Memory B cell (primary cell): ENCODE measurements at places on chromosomes 16 and 17.

GRCh38 chr17:13346592-13346991 is 255.1 kb downstream of the HS3ST3A1 start:
- DNase-seq, result no peak
- H3K36me3 ChIP-seq, result no peaks in the 10 kb centered on the region
- no peak overlapping the region for H3K4me3 ChIP-seq
- no peaks in the 10 kb centered on the region for H3K4me1 ChIP-seq
- H3K27me3 ChIP-seq, result no peaks in the 10 kb centered on the region
- no peak overlapping the region for H3K27ac ChIP-seq

DNA sequence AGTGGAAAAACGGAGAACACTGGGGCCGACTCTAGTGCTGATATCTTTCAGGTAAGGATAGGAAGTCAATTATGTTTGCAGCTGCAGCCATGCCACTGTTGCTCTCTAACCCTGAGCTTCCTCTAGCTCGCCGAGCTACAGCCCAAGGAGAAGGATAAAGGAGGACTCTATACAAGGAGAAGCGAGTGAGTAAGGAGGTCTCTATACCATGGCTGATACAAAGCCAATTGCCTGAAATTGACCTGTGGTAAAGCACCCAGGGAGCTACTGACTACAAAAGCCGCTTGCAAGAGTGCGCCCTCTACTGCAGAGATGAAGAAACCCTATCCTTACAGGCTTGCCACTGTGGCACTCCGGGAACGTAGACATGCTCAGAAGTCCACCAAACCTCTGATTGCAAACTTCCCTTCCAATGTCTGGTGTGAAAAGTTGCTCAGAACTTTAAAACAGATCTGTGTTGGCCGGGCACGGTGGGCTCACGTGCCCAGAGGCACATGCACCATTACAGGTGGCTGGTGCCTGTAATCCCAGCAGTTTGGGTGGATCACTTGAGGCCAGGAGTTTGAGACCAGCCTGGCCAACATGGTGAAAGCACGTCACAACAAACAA is 10.8 kb upstream of the SLC46A1 start:
- H3K27me3 ChIP-seq, result peaks cover 3% of the 10 kb centered on the region
- no peak overlapping the region for H3K4me3 ChIP-seq
- peaks cover 6% of the 10 kb centered on the region for H3K4me1 ChIP-seq

GRCh38 chr17:16353317-16354174 is at the start of gene CENPV:
CENPV (minus strand) TSS chr17:16353469; CDS start chr17:16353436, 33 bp downstream.
- H3K27me3 ChIP-seq, result no peaks in the 10 kb centered on the region
- peak within 1 kb of the TSS; percentile 85 for H3K27ac ChIP-seq
- peaks cover 2% of the 10 kb centered on the region for H3K36me3 ChIP-seq
- H3K4me1 ChIP-seq, result peaks cover 10% of the 10 kb centered on the region
- DNase-seq, result peak; percentile 66
- H3K4me3 ChIP-seq, result peak within 1 kb of the TSS; percentile 89

- H3K27me3 ChIP-seq, result peaks cover 1% of the 10 kb centered on the region
- no peak for DNase-seq
- H3K4me1 ChIP-seq, result no peaks in the 10 kb centered on the region
- no peak overlapping the region for H3K4me3 ChIP-seq
- no peak overlapping the region for H3K27ac ChIP-seq
- H3K36me3 ChIP-seq, result no peaks in the 10 kb centered on the region
Observed at GRCh38 chr17:41793784-41794539, 7.5 kb upstream of the JUP start.

- peaks cover 20% of the 10 kb centered on the region for H3K36me3 ChIP-seq
- H3K4me3 ChIP-seq, result no peak overlapping the region
- H3K27me3 ChIP-seq, result no peaks in the 10 kb centered on the region
- no peak for DNase-seq
- H3K4me1 ChIP-seq, result peaks cover 5% of the 10 kb centered on the region
- no peak overlapping the region for H3K27ac ChIP-seq
Observed at GRCh38 chr16:57255686-57256415, 10.8 kb downstream of the ARL2BP start.

DNA sequence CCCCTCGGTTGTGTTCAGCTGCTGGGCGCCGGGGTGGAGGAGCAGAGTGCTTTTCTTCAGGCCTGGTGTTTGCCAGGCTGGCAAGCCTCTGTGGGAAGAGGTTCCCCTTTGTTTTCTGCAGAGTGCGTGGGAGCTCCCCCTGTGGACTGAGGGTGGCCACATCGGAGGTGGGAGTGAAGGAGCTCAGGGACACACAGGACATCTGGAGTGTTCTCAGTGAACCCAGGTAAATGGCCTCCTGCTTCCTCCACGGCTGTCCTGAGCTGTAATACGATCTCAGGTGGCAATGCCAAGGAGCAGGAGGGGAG is 39.2 kb upstream of the IRF8 start:
- H3K27ac ChIP-seq, result no peak overlapping the region
- no peaks in the 10 kb centered on the region for H3K36me3 ChIP-seq

GRCh38 chr17:35521150-35521549 is 16.3 kb downstream of the SLFN12L start:
- no peak for DNase-seq
- peaks cover 2% of the 10 kb centered on the region for H3K36me3 ChIP-seq
- no peak overlapping the region for H3K27ac ChIP-seq
- no peak overlapping the region for H3K4me3 ChIP-seq
- H3K4me1 ChIP-seq, result no peaks in the 10 kb centered on the region
- peaks cover 15% of the 10 kb centered on the region for H3K27me3 ChIP-seq

- no peaks in the 10 kb centered on the region for H3K27me3 ChIP-seq
- peaks cover 18% of the 10 kb centered on the region for H3K4me1 ChIP-seq
- H3K27ac ChIP-seq, result peak overlapping the region; percentile 55
- H3K36me3 ChIP-seq, result peaks cover 45% of the 10 kb centered on the region
- H3K4me3 ChIP-seq, result no peak overlapping the region
Observed at GRCh38 chr17:5563456-5563855, 20.9 kb downstream of the NLRP1 start.

GRCh38 chr16:16863672-16864071 is 484.7 kb downstream of the NPIPA7 start:
- no peak overlapping the region for H3K27ac ChIP-seq
- peaks cover 12% of the 10 kb centered on the region for H3K27me3 ChIP-seq
- no peaks in the 10 kb centered on the region for H3K36me3 ChIP-seq

- peaks cover 16% of the 10 kb centered on the region for H3K27me3 ChIP-seq
- DNase-seq, result no peak
- no peak within 1 kb of the TSS for H3K27ac ChIP-seq
- H3K4me3 ChIP-seq, result peak within 1 kb of the TSS; percentile 87
- peaks cover 10% of the 10 kb centered on the region for H3K4me1 ChIP-seq
- peaks cover 2% of the 10 kb centered on the region for H3K36me3 ChIP-seq
Observed at GRCh38 chr17:2025220-2025621, at the start of gene RTN4RL1. RTN4RL1 (minus strand) TSS chr17:2025334; CDS start chr17:2024865, 469 bp downstream.

GRCh38 chr16:80468029-80468428 is 72.8 kb upstream of the DYNLRB2 start:
- no peak for DNase-seq
- peaks cover 21% of the 10 kb centered on the region for H3K27me3 ChIP-seq
- H3K4me1 ChIP-seq, result peaks cover 7% of the 10 kb centered on the region
- H3K4me3 ChIP-seq, result no peak overlapping the region
- H3K27ac ChIP-seq, result no peak overlapping the region
- no peaks in the 10 kb centered on the region for H3K36me3 ChIP-seq

DNA sequence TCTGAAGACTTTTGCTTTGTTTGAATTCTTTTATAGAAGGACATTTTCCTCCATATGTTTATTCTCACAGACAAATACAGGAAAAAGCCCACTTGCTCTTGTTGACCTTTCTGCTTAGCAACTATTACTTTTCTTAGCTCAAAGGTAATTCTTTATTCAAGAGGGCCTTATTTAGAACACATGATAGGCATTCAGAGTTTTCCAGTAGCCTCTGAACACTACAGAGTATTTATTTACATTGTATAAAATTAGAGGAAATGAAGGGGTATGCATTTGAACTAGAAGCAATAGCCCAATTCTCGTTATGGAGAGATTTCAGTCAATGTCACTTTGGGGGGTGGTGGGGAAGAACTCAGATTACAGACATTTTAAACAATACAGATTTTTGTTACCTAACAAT is 581.7 kb downstream of the KCNJ2 start:
- H3K27ac ChIP-seq, result no peak overlapping the region
- no peaks in the 10 kb centered on the region for H3K4me1 ChIP-seq
- H3K27me3 ChIP-seq, result no peaks in the 10 kb centered on the region
- H3K4me3 ChIP-seq, result no peak overlapping the region

GRCh38 chr17:78999056-78999768 is 10.4 kb downstream of the CANT1 start:
- peaks cover 25% of the 10 kb centered on the region for H3K36me3 ChIP-seq
- no peak for DNase-seq
- no peak overlapping the region for H3K4me3 ChIP-seq
- peaks cover 16% of the 10 kb centered on the region for H3K4me1 ChIP-seq
- no peak overlapping the region for H3K27ac ChIP-seq
- H3K27me3 ChIP-seq, result no peaks in the 10 kb centered on the region

DNA sequence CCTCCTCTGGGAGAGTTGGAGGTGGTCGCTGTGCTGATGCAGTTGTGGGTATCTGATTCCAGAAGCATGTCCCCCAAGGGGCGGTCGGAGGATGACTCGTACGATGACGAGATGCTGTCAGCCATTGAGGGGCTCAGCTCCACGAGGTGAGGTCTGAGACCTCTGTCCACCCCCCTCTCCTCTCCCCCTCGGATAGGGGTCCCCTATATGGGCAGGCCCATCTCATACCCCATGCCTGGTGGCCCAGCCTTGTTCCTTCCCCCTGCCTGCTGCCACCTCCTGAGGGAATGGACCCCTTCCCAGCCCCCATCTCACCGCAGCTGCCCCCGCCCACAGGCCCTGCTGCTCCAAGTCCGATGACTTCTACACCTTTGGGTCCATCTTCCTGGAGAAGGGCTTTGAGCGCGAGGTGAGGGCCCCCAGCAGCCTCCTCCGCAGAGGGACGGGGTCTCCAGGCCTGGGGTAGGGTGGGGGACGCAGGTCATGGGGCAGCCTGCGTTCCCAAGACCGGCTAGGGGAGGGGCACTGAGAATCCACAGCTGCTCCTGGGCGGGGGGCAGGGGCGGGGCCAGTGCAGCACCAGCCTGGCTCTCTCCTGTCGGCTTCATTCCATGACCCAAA is 39.2 kb downstream of the ADCY7 start:
- DNase-seq, result no peak
- H3K4me3 ChIP-seq, result no peak overlapping the region
- H3K4me1 ChIP-seq, result no peaks in the 10 kb centered on the region
- no peak overlapping the region for H3K27ac ChIP-seq

GRCh38 chr16:15880434-15881308 is 7.7 kb downstream of the CEP20 start:
- no peak overlapping the region for H3K27ac ChIP-seq
- no peak for DNase-seq
- no peaks in the 10 kb centered on the region for H3K27me3 ChIP-seq
- H3K4me1 ChIP-seq, result peaks cover 5% of the 10 kb centered on the region
- peaks cover 10% of the 10 kb centered on the region for H3K36me3 ChIP-seq

GRCh38 chr17:7136266-7136877 is 21.8 kb upstream of the ASGR2 start:
- peak; percentile 72 for DNase-seq
- H3K27ac ChIP-seq, result no peak overlapping the region

- H3K36me3 ChIP-seq, result peaks cover 10% of the 10 kb centered on the region
- H3K27me3 ChIP-seq, result no peaks in the 10 kb centered on the region
- DNase-seq, result no peak
- no peak overlapping the region for H3K27ac ChIP-seq
- H3K4me1 ChIP-seq, result peaks cover 24% of the 10 kb centered on the region
Observed at GRCh38 chr17:73533127-73533526, 111.1 kb downstream of the SDK2 start.

DNA sequence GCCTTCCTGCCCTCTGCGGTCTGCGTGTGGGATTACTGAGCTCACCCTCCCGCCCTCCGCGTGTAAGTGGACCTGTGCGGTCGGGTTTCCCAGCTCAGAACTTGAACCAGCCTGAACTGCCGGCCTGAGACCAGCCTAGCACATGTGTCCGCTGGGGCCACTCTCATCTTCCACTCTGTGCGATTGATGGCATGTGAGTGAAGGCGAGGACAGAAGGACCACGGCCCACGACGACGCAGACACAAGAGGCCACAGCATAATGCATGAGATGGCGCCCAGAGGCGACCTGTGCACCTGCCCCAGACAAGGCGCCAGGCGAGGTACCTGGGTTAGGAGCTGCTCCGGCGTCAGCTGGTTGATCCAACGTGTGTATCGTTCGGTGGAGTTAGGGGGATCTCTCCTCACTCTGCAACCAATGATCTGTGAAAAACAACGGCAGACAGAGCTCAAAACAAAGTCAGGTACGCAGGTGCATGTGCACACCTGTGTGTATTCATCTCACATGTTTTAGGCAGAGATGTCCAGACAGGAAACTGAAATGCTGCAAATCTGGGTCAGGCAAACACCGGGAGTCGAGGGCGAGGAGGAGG is 74.5 kb upstream of the METRNL start:
- H3K4me1 ChIP-seq, result no peaks in the 10 kb centered on the region
- H3K36me3 ChIP-seq, result peaks cover 4% of the 10 kb centered on the region
- H3K4me3 ChIP-seq, result no peak overlapping the region
- no peak for DNase-seq

- peaks cover 9% of the 10 kb centered on the region for H3K4me1 ChIP-seq
- peaks cover 19% of the 10 kb centered on the region for H3K36me3 ChIP-seq
- H3K4me3 ChIP-seq, result no peak overlapping the region
- no peak for DNase-seq
- no peaks in the 10 kb centered on the region for H3K27me3 ChIP-seq
- H3K27ac ChIP-seq, result no peak overlapping the region
Observed at GRCh38 chr17:81987161-81987770, 9.8 kb downstream of the ASPSCR1 start.

DNA sequence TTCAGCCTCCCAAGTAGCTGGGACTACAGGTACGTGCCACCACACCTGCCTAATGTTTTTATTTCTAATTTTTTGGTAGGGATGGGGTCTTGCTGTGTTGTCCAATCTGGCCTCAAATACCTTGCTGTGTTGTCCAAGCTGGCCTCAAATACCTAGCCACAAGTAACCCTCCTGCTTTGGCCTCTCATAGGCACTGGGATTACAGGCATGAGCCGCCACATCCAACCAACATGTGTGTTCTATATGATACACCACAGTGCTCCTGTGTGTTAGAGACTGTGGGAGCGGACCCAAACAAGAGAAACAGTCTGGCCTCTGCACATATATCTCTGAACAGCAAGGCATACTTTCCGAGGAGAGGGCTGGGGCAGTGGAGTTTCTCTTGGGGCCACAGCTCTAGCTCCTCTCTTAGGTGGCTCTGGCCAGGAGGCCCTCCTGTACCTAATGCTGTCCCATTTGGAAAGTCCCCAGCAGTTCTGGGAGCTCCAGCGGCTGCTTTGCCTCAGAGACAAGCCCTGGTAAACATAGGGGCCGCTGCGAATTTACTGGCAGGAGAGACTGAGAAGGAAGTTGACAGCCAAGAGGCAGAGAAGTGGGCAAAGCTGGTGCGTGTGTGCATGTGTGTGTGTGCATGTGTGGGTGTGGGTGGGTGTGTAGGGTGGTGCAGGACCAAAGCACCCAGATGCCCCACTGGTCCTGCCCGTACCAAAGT is 95.0 kb downstream of the RAB11FIP4 start:
- no peaks in the 10 kb centered on the region for H3K27me3 ChIP-seq
